Testis (tissue), 5 donors: ENCODE measurements at places on chromosomes 3 and 15.

DNA sequence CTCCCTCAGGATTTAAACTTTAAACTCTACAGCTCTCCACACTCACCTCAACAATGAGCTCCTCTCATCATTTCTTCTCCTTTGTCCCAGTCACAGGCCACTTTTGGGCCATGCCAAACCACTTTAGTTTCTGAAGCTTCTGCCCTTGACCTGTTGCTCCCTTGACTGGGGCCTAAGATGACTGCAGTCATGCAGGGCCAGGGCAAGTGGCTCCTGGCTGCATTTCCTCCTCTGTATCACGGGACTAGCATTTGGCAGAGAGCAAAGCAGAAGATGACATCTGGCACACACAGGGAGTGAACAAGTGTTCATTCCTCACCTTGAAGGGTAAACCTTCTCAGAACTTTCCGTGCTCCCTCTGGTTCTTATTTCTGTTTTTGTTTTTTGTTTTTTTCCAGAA is 136.9 kb downstream of the PDE8A start:
- DNase-seq = no peak

DNA sequence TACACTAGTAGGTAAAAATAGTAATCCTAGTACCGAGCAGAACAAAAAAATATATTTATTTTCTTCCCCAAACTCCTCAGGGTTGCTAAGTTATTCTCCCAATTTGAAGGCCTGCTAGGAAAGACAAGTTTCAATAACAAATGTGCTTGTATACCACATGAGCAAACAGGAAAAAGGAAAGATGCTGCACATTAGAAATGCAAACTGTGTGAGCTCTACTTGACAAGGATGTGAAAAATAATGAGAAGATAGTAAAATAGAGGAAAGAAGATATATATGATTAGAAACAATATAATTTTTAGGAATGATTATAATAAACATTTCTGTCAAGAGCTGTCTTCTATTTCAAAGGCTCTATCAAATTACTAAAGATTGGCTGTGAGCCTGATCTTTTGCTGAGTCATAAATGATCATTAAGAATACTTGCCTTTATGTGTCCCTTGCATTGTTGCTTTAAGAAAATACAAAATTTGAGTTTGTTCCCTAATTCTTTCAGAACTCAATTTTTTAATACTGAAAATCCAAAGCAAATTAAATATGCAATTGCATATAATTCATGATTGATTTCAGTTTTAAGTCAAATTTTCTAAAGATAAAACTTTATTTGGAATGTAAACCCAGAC is 174.2 kb downstream of the NEK10 start:
- DNase-seq = no peak

GRCh38 chr3:157279237-157279636 is 119.3 kb upstream of the CCNL1 start:
- DNase-seq = no peak

DNA sequence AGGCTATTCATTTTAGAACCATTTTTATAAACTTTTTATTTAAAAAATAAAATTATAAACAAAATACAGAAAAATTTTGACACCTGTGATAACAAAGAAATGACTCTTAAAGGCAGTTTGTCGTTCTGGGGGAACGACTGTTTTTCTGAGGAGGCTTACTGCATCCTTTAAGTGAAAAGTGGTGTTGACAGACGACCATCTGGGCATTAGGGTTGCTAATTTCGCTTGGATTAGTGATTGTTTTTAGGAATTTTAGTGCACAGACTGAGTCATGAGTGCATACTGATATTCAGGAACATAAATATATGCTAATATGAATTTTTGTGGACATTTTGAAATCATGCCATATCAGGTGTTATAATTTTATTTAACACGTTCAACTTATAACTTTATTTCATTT is 28.5 kb downstream of the OSTN start:
- no peak for DNase-seq

DNA sequence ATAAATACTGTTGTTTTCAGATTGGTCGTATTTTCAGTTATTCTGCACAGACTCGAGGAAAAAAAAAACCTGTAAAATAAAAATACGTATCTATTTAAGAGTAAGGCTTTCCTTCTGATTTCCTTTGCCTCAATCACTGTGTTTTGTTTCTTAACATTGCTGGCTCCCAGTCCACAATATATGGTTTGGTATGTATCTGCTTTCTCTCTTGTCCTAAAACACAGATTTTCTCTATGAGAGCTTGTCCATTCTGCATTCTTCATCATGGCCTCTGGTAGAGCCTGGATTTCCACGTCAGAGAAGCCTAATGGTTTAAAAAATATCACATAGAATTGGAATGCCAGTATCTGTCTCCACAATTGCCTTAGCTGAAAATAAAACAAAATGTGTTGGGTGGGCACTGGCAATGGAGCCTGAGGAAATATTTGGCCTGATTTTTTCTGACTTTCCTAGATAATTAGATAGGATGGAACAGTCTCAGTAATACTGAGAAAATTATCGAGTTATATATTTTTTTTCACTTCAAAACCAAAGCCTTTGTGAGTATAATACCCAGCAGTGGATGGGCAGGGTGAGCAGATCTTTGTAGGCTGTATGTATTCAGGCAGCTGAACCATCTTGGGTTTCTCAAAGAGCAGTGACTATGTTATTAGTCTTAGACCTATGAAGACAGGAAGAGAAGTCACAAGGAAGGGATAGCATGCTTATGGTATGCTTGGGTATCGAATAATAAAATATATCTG is 1.9 kb downstream of the CD200 start:
- no peak for DNase-seq

- DNase-seq = peak; percentile 72
Measured at GRCh38 chr3:129485721-129486663, 42.4 kb upstream of the RHO start.

- DNase-seq = no peak
Measured at GRCh38 chr3:62100282-62100989, 272.9 kb downstream of the FEZF2 start.

- peak; percentile 23 for DNase-seq
Measured at GRCh38 chr15:80242132-80242769, 9.8 kb downstream of the CTXND1 start.

DNA sequence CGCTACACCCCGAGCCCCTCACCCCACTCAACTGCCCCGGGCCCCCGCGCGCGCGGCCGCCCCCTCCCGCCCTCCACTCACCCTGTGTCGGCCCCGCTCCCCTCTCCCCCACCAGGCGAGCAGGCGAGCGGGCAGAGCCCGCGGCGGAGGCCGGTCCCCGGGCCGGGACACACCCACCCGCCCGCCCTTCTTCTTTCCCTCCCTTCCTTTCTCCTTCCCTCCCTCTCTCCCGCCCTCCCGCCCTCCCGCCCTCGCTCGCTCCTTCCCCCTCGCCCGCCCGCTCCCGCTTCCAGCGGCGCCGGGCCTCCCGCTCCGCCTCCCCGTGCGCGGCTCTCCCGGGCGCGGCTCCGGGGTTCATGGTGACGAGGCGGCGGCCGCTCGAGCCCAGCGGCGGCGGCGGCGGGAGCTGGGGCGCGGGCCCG is at the start of gene CTDSPL:
CTDSPL (plus strand) TSS at position 261 of the 422 bp plus-strand sequence. CDS start 320 bp downstream, outside the sequence.
- no peak for DNase-seq

DNA sequence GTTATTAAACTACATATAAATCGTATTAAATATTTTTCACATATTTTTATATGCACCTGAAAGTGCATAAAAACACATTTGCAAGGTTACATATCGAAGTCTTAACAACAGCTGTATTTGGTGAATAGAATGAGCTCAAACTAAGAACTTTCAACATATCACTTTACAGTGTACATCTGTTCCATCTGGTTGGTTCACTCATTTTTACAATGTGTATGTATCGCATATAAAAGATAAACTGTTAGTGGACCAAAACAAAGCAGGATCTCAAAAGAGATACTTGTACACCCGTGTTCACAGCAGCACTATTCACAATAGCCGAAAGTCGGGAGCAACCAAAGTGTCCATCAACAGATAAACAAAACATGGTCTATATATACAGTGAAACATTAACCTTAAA is 55.8 kb downstream of the TBL1XR1 start:
- DNase-seq = no peak

- no peak for DNase-seq
Measured at GRCh38 chr3:85808755-85809154, 850.0 kb downstream of the CADM2 start.

DNA sequence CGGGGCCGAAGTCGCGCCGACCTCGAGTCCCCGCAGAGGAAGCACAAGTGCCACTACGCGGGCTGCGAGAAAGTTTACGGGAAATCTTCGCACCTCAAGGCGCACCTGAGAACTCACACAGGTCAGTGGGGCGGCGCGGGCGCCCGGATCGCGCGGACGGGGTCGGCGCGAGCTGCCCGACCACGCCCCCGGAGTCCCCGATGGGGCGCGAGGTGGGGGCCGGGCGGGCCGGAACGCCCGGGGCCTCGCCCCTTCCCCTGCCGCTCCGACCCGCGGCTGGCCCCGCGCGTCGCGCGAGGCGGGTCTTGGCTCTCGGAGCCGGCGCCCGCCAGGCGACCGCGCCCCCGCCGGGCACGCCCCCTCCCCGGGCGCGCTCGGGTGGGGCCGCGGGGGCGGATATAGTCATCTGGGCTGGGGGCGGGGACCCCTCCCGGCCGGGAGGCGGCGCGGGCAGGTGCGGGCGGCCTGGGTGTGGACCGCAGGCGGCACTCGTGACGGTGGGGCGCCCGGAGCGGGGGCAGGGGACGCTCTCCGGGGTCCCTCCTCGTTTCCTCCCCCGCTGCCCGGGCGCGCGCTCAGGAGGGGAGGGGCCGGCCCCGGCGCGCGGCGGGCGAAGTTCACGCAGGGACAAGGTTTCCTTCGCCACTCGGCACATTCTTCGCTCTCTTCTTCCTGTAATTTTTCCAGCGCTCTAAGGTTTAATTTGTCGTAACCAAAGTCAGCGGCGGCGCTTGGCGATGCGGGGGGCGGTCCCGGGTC is 1.2 kb downstream of the KLF13 start:
- peak; percentile 76 for DNase-seq

- no peak for DNase-seq
Measured at GRCh38 chr15:72919936-72920465, 132.3 kb upstream of the NEO1 start.

- no peak for DNase-seq
Measured at GRCh38 chr3:52328536-52329080, 12.5 kb downstream of the DNAH1 start.

DNA sequence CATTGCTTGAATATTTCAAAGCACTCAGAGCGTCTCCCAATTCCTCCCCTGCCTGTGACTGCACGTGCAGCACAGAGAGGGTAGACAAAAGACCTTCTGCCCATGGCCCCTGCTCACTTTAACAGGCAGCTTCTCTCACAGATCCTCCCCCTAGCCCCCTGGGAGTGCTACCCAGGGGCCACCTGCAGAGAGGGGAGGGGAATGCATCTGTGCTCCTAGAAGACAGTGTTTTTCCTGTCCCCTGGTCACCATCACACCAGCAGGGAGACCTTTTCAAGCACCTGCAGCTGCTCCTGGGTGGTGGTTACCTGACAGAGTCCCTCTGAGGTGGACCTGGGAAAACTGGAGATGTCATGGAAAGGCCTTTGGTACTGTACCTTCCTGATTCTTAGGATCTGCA is 56.7 kb upstream of the PRR23C start:
- no peak for DNase-seq
